Activated CD8-positive, alpha-beta memory T cell treated with anti-CD3 and anti-CD28 coated beads, Interleukin-2, amount 10 ng/mL, durations not matched to agents 7 days and 5 days (primary cell): ENCODE measurements at places on chromosomes 4 and X. TPM values are rescaled to one million over a fixed set of nuclear protein-coding genes. Genes with fewer than 3 reads are reported as not detected.

F9 gene
- not detected for total RNA-seq

DNA sequence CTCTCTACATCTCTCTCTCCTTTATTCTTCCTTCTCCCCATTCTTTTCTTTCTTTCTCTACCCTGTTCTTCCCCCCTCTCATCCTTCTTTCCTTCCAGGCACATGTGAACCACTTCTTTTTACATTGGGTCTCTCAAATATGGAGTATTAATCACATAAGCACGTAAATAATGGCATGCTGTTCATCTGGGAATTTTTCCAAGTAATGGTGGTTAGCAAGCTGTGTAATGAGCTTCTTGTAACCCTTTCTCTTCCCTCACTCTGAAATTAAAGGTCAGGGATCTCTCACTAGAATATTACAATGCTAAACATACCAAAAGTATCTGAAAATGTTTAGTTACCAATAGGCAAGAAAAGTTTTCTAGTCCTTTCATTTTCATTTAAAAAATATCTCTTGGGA lies 239.9 kb upstream of the TEX13A start:
- DNase-seq: no peak

DNA sequence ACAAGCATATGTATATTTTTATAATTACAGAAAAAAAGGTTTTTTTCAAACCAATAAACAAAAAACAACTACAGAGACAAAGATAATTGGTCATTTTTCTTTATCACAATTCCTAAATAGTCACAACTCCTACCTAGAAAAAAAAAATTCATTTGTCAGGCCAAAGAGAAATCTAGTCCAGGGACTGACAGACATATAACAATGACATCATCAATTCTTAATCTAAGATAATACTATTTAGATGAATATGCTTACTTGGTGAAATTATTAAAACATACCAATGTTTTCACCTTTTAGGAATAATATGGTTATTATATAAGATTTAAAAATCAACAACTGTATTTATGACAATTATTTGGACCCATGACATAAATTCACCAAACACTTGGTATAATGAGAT lies 48.4 kb downstream of the CHM start:
- no peak for DNase-seq

DNA sequence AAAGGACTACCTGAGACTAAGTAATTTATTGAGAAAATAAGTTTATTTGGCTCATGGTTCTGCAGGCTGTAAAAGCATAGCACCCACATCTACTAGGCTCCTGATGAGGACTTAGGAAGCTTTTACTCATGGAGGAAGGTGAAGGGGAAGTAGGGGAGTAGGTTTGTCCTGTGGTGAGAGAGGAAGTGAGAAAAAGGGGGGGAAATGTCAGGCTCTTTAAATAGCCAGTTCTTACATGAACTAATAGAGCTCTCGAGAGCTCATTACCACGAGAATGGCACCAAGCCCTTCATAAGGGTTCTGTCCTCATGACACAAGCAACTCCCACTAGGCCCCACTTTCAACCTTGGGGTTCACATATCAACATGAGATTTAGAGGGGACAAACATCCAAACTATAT lies 125.5 kb upstream of the NRK start:
- no peak for DNase-seq

GRCh38 chr4:163071308-163071707 lies 95.4 kb downstream of the NAF1 start:
- DNase-seq: no peak

DNA sequence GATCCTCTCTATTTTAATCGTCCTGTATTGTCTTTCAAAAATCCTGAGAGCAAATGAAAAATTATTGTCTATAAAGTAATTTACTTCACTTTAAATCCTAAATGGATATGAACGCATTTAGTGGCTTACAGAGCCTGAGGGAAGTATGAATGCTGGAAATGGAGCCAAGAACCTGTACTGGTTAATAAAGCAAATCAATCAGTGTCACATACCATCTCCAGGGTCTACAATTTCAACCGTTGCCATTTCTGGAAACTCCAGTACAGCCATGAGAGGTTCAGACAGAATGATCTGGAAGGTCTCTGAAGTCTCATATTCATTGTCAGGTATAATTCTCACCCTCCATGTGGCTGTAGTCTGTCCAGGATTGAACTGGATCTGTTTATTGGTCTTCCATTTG lies 76.6 kb downstream of the FREM3 start:
- DNase-seq: no peak

DNA sequence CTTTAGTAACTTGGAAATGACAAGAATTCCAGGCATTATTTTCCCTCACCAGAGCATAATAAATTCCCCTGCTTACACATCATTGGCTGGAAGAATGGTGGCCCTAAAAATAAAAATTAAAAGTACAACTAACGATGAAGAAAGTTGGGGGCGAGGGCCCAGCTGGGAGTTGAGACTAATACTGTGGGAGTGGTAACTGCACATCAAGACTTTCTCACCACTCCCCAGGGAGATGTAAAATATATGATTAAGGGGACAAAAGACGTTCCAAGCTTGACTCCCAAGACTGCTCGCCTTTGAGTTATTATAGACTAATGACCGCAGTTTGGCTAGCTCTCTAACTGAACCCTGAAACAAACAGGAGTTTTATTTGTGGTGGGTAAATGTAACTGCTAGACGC lies 30.0 kb downstream of the SMIM31 start:
- DNase-seq: no peak

MAP7D2 gene
- 0.40 TPM for total RNA-seq
